ENCODE measurements at places on chromosomes 13 and 19.
A peak's percentile ranks its signal among the peaks of the same experiment; 100 is the strongest.

GRCh38 chr19:9735986-9736385 lies 32.6 kb downstream of the ZNF846 start:
- no peak for DNase-seq

GRCh38 chr19:55691561-55692481 lies 16.8 kb downstream of the EPN1 start:
- no peak for DNase-seq

GRCh38 chr19:12893582-12893981 lies 2.6 kb downstream of the GCDH start:
- no peak for DNase-seq

DNA sequence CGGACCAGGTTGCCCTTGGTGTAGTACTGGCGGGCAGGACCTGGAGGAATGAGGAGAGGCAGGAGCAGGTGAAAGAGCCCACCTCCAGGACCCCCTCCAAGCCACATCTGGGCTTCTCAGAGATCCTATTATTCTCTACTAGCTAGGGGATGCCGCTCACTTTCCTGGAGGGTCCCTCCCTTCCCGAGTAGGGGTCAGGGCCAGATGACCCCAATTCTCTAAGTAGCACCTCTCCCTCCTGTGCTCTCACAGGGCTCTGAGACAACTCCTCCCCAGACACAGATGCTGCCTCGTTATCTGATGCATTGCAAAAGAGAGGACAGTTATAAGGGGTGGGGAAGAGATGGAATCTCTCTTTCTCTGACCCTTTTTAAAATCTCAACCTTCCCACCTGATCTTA lies 22.9 kb downstream of the GP6 start:
- DNase-seq, result no peak

DNA sequence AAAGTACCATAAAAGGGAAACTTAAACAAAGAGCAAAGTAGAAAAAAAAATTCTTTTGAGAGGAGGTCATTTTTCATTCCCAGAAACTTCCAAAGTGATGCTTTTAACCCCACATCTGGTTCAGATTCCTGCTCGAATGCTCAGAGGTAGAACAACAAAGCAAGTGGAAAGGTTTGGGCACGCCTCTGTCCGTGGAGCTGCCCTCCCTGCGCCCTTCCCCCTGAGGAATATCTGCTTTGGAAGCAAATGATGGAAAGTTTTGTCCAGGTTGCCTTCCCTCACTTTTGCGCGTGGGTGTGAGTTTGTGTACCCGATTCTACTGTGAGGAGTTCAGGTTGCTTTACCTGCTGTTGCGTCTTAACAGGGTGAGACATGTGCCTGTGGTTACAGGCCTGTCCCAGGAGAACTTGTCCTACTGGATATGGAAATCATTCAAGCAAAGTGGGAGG lies 110.2 kb downstream of the KLF5 start:
- no peak for DNase-seq

DNA sequence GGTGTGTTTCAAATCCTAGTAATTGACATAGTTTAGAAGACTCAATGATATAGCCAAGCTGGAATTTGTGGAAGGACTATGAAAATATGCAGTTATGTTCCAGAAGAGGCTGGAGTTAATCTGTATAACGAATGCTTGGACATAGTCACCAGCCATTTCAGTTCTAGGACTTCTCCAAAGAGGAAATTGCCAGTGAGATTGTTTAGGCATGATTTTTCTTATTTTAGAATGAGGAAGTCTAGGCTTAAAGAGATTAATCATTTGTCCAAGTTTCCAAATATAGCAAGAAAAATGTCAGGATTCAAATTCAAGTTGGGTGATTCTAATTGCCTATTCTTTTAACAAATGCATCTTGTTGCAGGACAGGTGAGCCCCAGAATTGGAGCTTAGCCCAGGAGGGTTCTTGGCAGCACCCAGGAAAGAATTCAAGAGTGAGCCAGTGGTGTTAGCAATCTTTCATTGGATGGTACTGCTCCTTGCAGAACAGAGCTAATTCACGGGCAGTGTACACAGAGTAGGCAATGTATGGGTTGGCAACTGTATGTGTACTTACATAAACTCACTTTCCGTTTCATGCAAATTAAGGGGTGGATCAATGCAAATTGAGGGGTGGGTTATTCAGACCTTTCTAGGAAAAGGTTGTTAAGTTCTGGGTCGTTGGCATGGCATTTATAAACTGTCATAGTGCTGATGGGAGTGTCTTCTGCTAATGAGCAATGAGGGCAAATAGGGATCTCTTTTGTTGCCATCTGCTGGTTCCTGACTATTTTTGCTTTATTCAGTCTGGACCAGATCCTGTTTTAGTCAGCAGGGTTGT lies 763.1 kb upstream of the SLITRK1 start:
- DNase-seq, result no peak

- DNase-seq, result no peak
Observed at GRCh38 chr19:33723512-33723911, 73.2 kb upstream of the KCTD15 start.

GRCh38 chr13:112486386-112487126 lies 101.4 kb downstream of the TUBGCP3 start:
- DNase-seq, result no peak

GRCh38 chr13:107203146-107203847 lies 635.4 kb upstream of the ARGLU1 start:
- no peak for DNase-seq

GRCh38 chr13:41284512-41285288 lies 21.3 kb upstream of the MTRF1 start:
- no peak for DNase-seq

- no peak for DNase-seq
Observed at GRCh38 chr19:3679581-3679980, 20.7 kb downstream of the PIP5K1C start.

- DNase-seq, result no peak
Observed at GRCh38 chr19:29687244-29687896, 22.1 kb downstream of the PLEKHF1 start.

- peak; percentile 12 for DNase-seq
Observed at GRCh38 chr19:51501594-51502263, at the start of gene SIGLEC12. SIGLEC12 (minus strand) TSS chr19:51501800; CDS start chr19:51501733, 67 bp downstream.

- no peak for DNase-seq
Observed at GRCh38 chr13:45289936-45290563, 50.9 kb downstream of the TPT1 start.

- no peak for DNase-seq
Observed at GRCh38 chr13:98525456-98526181, 51.3 kb downstream of the STK24 start.

DNA sequence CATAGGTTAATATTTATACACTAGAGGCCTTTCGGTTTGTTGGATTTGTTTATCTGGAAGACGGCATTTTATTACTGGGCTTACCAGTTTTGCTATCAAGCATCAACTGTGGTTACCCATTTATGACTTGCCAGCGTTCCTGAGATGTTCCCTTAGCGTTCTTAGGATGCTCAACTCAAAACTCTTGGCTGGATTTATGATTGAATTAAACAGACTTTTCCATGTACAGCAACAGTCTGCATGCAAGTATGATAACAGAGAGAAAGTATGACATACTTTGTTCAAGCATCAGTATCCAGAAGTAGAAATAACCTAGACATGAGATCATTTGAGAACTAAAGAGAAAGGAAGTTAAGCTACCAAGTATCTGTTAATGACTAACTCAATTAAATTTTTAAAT lies 29.9 kb upstream of the RNF113B start:
- DNase-seq, result no peak

DNA sequence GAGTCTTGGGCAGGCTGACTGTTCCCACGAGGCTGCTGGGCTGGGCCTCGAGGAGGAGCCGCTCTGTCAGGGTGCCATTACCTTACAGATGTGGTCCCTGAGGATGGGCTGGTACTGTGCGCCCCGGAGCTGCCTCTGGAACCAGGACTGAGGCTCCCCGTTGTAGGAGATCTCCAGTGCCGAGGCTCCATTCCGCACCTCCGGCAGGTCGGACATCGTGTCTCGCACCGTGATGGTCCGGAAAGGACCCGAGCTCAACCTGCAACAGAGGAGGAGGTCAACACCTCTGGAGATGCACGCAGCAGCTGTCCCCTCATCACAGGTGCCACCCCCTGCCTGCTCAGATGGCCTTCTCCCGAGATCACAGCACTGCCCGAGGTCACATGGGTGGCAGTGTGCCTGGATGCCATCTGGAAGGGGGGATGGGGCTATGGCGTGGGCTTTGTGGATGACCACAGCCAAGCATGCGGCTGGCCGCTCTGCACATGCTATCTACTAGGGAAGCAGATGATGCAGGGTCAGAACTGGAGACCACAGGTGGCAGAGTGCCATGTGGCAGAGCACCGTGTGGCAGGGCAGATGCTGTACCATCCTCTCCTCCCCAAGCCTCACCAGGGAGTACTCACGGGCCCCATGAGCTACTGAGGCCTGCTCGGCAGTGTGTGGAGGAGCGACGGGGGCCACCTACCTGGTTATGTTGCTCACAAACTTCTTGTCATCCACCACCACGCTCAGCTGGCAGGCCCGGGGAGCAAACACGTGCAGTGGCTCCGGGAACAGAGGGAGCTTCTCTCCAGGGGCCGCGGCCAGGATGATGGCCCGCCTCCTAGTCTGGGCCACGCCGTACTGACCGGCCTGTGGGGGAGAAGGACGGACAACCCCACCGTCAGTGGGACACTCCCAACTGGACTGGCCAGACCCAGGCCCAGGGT lies 18.3 kb upstream of the EIF3G start:
- DNase-seq, result no peak

- DNase-seq, result no peak
Observed at GRCh38 chr13:87671753-87672605, 808 bp downstream of the SLITRK5 start.

DNA sequence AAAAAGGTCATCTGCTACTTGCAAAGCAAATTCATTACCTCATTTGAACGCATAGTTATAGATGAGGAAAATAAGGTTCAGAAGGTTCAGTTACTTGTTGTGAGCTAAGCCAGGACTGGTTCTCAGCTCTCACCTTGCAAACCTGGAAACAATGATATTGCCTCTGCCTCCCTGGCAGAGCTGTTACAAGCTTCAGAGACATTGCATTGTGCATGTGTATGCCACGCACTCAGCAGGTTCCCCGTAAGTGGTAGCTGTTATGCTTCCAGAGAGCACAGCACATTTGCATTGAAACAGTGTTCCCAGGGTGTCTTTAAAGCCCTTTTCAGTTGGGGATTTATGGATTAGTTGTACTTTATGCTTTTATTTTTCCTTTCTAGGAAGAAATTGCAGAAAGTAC lies 80.6 kb downstream of the DGKH start:
- no peak for DNase-seq

DNA sequence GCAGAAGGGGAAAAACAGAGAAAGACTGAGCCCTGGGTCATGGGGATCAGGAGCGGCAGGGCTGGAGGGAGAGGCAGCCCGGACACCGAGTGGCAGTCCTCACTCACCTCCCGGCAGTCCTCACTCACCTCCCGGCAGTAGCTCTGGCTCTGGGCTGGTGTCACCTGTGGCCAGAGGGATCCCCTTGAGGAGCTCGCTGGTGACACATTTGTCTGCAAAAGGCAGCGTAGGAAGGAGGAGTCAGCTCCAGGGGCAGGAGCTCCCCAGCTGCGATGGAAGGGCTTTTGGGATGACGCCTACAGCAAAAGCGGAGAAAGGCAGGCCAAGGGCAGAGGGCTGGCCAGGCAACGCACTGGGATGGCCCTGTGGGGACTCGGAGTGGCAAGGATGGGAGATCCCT lies 739 bp downstream of the EIF3G start:
- DNase-seq, result no peak

GRCh38 chr19:31334849-31335624 lies 14.2 kb downstream of the TSHZ3 start:
- DNase-seq, result no peak

DNA sequence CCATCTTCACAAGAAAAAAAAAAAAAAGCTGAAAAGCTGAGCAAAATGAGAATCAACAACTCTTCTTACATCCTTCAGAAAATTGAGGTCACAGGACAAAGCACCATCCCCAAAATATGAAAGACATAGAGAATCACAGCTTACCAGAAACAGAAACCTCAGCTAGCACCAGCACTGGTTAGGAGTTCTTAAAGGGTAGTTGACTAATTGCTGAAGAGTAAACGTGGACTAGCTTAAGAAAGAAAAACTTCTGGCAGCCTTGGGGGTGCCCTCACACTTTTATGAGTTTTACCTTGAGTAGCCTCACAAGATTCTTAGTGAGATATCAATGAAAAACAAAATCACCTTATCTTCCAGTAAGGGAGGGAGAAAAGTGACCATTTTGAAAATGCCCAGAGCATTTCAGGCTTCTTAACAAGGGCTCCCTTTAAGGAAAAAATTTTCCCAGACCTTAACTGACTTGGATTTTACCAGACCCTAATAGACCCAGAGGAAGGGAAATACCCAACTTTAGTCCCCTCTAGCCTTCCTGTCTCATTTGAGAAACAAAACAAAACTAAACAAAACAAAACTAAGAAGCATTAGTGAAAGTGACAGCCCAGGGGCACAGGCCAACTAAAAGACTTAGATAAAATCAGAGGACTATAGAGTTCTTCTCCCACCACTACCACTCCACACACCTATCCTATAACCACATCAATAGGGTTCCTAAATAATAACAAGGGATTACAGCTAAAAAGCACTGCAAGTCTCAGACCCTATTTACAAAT lies 888.6 kb downstream of the DIAPH3 start:
- DNase-seq, result no peak

DNA sequence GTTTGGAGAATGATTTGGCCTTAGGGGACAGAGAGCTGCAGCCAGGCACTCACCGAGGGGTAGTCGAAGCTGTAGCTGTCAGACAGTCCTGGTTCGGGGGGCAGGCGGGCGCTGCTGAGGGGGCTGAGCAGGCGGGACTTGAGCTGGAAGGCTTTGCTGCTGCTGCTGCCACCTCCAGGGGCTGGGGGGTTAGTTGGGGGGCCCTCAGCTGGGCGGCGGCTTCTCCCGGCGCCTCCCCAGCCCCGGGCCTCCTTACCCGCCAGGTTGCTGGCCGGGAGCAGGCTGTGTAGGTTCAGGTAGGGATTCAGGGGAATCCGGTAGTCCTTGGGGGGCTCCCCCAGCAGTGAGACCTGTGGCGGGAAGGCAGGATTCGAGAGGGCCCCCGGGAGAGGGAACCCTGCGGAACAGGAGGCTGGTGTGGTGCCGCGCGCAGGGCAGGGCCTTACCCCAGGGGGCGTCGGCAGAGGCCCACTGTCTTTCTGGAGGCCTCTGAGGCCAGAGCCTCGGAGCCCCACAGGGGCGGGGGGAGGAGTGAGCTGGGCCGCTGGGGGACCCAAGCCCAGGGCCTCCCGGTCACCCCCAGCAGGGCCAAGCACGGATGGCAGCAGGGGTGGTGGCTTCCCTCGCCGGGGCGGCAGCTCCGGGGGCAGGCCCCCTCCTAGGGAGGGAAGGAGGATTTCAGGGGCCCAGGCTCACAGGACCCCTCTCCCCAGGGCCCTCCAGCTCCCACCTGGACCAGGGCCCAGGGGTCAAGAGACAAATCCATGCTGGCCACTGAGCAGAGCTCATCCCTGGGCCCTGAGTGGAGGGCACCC lies 5.0 kb upstream of the FDX2 start:
- DNase-seq, result no peak

GRCh38 chr19:45954156-45954555 lies 19.5 kb downstream of the NOVA2 start:
- no peak for DNase-seq

DNA sequence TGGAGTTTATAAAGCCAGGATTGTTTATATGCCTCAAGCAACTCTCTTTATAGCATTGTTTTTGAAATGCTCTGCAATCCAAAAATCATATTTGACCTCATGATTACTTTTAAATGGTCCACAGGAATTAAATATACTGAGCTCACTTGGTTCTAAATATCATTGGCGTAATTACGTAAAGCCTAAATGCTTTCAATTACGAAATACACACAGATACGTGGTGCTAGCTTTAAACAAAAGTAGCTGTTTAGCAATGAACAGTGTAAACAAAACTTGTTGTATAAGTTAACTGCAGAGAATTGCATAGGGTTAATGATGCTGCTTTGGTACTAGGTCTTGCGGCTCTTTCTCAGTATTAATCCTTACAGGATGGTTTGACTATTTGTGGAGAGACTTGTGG lies 346.6 kb downstream of the COG6 start:
- DNase-seq, result no peak

GRCh38 chr19:1992759-1993260 lies 22.7 kb downstream of the BTBD2 start:
- no peak for DNase-seq
